ENCODE measurements at places on chromosomes 3 and 15.
A peak's percentile ranks its signal among the peaks of the same experiment; 100 is the strongest.

DNA sequence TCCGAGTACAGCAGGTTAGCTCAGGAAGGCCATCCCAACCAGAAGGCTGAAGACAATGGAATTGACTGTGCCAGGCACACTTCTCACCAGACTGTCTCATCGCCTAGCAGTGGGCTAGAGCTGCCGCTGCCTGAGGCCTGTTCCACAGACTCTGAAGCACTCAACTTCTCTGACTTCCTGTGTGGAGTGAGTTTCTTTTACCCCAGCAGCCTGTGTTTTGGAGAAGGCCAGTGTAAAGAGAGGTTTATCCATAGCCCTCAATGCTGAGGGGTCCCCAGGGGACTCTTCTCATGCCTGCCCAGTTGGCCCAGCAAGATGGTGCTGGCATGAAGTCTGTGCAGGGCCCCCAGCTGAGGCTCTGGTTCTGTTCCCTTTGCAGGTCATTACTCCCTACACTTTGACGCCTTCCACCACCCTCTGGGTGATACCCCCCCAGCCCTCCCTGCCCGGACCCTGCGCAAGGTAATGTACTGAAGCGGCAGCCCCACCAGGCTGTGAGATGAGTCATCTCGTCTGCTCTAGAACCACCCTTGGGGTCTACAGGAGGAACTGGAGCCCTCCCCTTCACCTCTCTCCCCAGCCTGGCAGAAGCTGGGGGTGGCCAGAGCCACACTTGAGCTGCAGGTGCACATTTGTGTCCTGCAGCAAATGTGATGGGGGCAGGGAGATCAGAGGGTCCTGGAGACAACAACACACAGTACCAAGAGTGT is 5.2 kb upstream of the MANF start:
- DNase-seq = no peak

DNA sequence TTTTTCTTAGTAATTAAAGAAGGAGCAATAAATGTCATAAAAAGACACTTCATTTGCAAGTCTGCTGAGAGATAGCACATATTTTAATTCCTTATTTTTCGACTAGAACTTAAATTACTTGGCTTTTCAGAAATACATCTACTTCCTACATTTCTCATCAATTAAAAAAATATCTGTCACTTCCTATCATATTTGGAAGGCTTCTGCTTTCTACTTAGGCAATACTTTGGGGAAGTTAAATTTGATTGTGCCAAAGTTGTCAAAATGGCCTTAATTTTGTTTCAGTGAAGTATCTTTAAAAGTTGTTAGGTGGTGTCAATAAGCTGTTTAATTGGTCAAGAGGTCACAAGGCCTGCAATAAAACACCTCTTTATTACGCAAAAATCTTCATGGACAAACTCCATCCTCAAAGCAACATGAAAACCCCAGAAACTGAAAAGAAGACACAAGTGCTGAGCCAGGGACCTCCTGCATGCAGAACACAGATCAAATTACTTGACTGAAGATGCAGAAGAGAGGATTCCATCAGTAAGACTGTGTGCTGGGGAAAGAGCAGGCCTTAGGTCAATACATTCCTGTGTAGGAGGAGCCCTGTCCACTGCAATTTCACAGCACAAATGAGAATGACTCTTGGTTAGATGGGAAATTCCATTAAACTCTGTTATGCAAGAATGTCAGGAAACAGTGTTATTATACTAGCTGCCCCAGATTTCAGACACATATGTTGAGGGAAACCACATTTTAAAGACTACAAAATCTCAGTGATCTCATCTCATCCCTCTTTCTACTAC is 48.0 kb upstream of the FSTL1 start:
- no peak for DNase-seq

GRCh38 chr15:87498560-87498959 is 758.0 kb downstream of the NTRK3 start:
- no peak for DNase-seq

- DNase-seq = no peak
Measured at GRCh38 chr15:86236356-86237110, 156.9 kb downstream of the AGBL1 start.

DNA sequence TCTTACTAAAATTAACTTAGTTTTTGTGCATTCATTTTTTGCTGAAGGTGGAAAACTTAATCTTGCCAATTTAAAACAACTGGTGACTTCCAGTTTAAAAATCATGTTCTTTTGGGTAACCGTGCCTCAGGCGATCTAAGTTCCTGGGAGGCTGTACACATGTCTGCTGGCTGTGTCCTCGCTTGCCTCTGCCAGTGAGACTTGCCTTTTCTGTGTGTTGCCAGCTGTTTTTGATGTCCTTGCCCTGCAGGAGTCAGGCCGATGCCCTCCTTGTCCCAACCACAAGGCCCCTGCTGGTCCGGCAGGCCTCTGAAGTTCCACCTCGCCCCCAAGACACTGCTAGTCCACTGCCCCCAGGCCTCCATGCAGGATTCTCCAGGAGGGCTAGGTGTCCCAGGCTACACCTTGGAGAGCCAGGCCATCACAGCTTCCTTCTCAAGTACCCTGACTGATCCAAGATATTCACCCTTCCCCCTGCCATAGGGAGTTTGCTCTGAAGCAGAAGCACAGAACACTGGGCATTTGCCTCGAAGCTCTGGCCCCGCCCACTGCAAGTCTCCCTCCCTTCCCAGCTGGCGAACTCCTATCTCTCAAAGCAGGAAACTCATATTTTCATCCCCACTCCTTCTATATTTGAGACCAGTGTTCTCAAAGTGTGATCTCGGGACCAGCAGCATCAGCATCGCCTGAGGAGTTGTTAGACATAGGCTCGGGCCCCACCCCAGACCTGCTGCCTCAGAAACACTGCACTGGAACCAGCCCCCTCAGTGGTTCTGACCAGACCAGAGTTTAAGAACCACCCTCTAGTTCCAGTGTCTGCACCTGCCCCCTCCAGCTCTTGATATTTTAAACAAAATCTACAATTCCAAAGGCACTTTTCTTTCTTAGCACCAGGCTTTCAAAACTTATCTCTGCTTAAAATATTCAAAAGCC is 185.8 kb upstream of the UBE2E1 start:
- no peak for DNase-seq

- DNase-seq = no peak
Measured at GRCh38 chr15:78201281-78202190, 32.8 kb downstream of the ACSBG1 start.

GRCh38 chr3:149654188-149654601 is 3.6 kb downstream of the WWTR1 start:
- DNase-seq = no peak

DNA sequence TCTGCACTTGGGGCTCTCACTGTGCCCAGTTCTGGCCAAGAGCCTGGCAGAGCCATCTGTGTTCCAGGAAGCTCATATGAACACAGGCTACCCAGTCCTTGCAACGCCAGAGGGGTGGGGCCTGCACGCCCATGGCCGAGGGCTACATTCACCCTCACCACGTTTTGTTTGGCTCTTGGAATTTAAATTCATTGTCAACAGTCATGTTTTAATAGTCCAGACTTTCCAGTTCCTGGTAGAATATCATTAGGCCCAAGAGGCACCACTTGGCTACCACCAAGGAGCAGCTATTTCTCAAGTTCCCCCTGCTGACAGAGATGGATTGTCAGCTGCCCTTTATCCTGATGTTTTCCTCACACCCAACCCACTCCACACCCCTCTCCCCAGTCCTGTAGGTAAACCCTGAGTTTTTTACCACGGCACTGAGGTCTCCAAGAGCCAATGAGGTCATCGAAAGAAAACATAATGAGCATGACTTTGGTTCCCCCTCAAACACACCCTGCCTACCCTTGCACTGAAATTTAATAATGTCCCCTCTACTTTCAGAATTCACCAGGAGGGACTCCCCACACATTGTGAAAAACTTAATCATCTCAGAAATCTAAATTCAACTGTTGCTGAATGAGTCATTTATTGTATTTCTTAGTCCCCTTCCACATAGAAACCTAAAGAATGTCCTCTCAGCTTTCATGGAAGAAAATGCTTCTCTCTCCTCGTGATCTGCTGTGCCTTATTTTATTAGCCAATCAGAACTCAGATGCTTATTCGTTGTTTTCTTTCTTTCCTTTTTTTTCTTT is 125.1 kb downstream of the SHQ1 start:
- no peak for DNase-seq

DNA sequence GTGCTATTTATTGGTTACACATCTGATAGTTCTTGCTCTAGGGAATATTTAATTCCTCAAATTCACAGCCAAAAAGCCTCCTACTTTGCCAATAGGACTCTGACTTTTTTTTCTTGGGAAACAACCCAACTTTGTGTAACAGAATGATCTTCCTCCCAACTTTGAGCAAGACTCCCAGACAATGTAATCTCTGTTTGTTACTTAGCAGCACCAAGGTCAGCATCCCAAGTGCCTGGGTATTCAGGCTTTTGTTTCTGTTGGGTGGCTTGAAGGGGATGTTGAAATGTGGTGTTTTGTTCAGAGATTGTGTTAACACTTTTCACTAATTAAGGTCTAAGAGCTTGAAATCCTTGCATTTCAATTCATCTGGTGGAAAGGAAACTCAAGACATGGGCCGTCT is 115.8 kb downstream of the ADAMTS9 start:
- no peak for DNase-seq

- DNase-seq = no peak
Measured at GRCh38 chr3:5798809-5799208, 611.3 kb downstream of the EDEM1 start.

- DNase-seq = no peak
Measured at GRCh38 chr3:23923786-23924185, 6.9 kb downstream of the RPL15 start.

DNA sequence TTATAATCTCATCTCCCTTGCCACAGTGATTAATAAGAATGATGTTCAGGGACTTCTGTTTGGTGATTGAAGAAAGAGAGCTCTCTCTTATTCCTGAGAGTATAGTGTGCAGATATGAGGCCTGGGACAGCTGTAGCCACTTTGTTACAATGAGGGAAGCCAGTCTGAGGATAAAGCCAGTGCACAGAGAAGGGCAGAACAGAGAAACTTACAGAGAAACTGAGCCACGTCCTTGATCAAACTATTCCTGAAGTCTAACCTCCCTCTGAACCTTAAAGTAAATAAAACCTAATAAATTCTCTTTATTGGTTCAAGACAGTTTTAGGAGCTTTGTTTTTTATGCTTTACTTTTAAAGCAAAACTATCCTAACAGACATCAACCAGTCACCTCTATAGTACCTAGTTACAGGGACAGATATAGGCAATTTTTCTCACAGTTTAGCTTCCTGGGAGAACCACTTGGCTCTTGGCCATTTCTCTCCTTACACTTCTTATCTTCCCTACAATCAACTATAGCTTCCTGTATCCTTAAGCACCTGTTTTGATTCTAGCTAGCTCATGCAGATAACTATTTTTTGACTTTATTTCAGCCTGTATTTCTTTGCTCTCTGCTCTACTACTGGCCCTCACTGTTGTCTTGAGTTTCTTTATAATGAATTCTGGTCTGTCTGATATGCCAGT is 284.4 kb downstream of the SHQ1 start:
- no peak for DNase-seq

DNA sequence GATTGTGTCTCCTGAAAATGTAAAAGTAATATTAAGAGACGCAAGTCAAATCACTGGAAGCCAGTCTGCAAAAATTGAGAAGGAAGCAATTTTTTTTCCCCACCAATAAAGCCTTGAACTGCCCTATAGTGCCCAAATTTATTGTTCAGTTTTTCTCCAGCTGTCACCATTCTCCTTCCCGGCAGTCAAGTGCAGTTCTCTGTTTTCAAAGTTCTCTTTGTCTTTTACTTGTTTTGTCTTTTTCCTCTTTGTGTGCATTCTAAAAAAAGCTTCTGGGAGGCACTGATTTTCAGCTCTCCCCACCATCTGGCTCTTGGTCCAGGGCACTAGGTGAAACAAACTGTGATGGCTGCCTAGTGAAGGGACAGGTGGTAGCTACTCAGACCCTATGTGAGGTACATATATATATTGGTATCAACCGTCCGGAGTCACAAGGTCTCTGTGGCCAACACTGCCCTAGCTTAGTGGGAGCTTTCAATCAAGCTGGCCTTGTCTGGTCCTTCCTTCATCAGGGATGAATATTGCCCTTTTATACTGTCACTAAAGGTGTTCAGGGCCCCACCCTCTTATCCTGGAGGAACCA is 6.1 kb upstream of the CLRN1 start:
- DNase-seq = no peak

GRCh38 chr15:67244971-67245478 is 9.4 kb downstream of the AAGAB start:
- DNase-seq = no peak

- DNase-seq = no peak
Measured at GRCh38 chr3:101039285-101039684, 46.1 kb upstream of the ABI3BP start.

- DNase-seq = no peak
Measured at GRCh38 chr3:81841540-81841939, 80.1 kb upstream of the GBE1 start.

- no peak for DNase-seq
Measured at GRCh38 chr3:35664460-35664919, 25.2 kb downstream of the ARPP21 start.

- DNase-seq = no peak
Measured at GRCh38 chr3:173901649-173902048, 504.1 kb downstream of the NLGN1 start.

GRCh38 chr3:30012941-30013543 is 593.4 kb upstream of the TGFBR2 start:
- peak; percentile 38 for DNase-seq

DNA sequence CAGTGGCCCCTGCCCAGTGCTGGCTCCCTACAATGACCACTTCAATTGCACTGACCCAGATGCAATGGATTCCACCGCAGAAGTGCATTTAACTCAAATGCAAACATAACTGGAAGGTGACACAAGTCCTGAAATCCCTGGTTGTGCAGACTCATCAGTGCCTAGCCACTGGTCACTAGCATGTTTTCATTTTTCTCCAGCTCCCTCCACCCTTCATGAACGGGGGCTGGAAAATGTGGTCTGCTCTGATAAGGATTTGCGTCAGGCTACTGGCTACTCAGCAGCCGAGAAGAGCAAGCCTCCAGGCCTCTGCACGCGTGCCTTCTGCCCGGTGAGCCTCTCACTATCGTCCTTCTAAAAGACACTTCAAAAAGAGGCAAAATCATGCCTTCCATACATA is 27.4 kb upstream of the FURIN start:
- DNase-seq = no peak

- DNase-seq = no peak
Measured at GRCh38 chr3:63048367-63049326, 173.4 kb upstream of the CADPS start.
